ENCODE measurements at places on chromosomes 12 and 14.

- DNase-seq = no peak
Measured at GRCh38 chr12:56999456-56999855, 6.9 kb downstream of the ZBTB39 start.

- DNase-seq = no peak
Measured at GRCh38 chr12:53624458-53624857, 1.7 kb downstream of the ATF7 start.

DNA sequence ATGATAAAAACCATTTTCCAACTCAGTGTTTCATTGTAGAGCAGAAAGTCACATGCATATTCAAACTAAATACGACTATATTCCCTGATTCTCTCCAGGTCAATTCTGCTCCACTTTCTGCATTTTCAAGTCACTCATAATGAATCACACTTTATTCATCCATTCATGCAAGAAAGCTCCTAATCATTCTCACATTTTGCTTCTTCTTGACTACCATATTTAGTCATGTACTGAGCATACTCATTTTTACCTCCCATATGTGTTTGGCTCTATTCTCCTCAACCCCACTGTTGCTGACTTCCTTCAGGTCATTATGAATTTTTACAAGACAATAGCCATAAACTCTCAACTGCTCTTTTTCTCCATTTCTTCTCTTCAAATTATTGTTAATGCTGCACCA, 43.4 kb upstream of the PIK3C2G start:
- DNase-seq = no peak

DNA sequence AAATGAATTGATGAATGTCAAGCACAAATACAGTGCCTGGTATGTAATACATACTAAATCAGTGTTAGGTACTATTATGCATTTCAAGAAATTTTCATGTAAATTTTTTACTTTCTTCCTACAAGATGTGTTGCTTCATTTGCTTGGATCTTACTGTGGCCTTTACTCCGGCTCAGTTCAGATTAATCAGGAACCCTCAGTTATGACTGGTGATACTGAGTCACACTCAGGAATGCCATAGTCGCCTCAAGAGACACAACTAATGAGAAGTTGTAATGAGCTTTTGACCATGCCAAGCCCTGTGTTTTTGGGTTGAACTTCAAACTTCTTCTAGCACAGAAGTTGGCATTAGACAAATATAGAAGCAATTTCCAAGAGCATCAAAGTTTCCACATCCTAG, 96.0 kb downstream of the TGFB3 start:
- DNase-seq = peak; percentile 85

DNA sequence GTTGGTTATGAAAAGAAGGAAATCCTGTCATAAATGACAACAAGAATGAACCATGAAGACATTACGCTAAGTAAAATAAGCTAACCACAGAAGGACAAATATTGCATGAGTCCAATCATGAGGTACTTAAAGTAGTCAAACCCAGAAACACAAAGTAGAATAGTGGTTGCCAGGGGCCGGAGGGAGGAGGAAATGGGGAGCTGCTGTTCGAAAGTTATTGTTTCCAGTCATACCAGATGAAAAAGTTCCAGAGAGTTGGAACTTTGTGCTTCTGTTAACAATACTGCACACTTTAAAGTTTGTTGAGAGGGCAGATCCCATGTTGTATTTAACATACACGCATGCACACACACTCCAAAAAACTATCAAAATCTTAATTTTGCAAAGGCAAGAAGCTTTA, 69.3 kb downstream of the COCH start:
- no peak for DNase-seq

DNA sequence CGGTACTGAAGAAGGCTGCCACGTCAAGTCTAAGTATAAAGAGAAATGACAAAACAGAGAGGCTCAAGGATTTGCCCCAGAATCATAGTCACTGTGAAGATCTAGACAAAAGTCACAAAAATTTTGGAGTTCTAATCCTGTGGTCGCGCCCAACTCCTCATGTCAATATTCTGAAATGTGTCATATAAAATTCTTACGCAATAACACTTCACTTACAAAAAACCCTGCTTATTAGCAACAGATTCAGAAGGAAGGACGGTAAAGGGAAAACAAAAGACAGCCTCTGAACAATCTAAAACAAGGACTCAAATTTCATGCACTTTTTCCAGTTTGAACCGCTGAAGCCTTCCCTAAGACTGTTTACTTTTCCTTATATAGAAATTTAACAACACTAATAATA, 94.7 kb downstream of the TSPAN8 start:
- DNase-seq = no peak

GRCh38 chr12:108543652-108544051, 17.3 kb downstream of the SART3 start:
- peak; percentile 82 for DNase-seq

GRCh38 chr12:46303039-46303666, 34.3 kb upstream of the SLC38A1 start:
- DNase-seq = no peak

GRCh38 chr14:76153919-76154318, 2.2 kb downstream of the GPATCH2L start:
- no peak for DNase-seq

GRCh38 chr12:25100194-25101091, 94.5 kb downstream of the DNAI7 start:
- no peak for DNase-seq

DNA sequence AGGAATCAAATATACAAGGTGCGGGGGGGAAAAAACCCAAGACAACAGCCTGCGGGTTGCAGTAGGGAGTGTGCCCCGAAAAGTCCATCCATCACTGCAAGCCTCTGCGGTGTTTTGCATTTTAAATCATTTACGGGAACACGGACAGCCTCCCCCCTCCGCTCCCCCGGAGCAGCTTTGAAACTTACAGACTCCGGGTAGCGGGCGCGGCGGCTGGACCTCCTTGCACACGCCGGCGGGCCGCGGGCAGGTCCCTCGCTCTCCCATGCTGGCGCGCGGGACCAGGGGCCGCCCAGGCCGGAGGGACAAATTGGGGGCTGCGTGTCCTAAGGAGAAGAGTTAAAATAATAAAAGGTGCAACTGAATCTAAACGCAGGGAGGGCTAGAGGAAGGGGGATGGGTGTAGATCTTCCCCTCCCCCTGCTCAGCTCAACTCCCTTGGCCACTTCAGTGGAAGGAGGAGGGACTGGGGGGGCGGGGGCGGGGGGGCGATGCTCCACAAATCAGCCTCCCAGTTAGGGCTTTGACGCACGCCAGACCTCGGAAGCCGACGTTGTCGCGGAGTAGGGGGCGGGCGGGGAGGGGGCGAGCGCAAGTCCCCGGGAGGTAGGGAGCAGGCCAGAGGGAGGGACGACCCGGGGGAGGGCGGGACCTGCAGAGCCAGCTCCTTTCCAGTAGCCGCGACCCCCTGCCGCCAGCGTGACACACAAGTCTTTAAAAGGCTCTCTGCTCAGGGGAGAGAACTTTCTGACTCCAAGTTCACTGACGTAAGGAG, at the start of gene KCNJ8:
KCNJ8 (minus strand) TSS at position 349 of the 775 bp plus-strand sequence. CDS start 1,090 bp downstream, outside the sequence.
- no peak for DNase-seq

GRCh38 chr12:21566907-21567394, 37.7 kb downstream of the GYS2 start:
- no peak for DNase-seq

DNA sequence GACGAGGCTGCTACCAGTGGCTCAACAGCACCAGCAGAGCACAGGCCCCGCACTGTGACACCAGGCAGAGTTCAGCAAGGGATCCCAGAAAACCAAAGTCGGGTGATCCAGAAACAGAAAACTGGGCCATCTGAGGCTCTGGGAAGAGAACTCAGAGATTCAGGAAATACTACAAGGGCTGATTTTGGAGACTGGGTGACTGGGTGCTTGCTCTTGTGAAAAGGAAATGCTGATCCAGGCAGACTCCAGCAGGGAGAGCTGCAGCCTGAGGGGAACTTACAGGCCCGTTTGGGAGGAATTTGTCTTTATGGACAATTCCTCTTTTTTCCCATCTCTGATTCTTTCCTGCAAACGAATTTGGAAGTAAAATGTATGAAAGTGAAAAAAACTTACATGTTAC, 28.2 kb downstream of the FOXN3 start:
- no peak for DNase-seq

DNA sequence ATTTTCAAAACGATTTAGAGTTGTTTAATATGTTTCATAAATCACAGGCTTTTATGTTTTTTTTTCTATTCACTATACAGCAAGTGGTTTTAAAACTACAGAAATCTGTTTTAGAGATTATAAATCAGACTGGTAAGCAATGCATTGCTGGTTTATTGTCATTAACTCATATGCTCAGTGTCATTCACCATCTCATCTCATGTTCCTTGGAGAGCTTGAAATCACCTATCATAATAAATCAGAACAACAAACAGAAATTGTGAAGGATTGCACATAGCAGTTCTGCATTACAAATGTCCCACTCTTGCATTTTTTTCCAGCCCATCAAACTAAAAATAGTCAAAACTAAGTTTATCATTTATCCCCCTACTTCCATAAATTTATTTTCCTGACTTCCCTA, 470.8 kb downstream of the FSCB start:
- DNase-seq = no peak

GRCh38 chr12:116066381-116067230, 210.9 kb downstream of the MED13L start:
- DNase-seq = no peak

Data from GM04503 (cell line).